ENCODE measurements at places on chromosomes 12 and 14.

GRCh38 chr14:29462321-29462720, 465.3 kb downstream of the PRKD1 start:
- DNase-seq = no peak

DNA sequence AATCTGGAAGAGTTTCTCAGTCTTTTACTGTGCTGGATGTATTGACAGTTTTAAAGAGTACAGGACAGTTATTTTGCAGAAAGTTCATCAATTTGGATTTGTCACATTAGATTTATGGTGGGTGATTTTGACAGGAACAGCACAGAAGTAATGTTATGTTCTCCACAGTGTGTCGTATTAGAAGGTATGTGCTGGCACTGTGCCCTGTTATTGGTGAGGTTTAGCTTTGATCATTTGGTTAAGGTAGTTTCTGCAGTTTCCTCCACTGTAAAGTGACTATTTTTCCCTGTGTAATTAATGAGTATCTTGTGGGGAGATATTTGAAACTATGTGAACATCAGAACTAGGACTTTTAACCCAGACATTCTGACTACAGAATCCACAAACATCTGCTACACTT, 308.5 kb upstream of the TBX3 start:
- DNase-seq = no peak

DNA sequence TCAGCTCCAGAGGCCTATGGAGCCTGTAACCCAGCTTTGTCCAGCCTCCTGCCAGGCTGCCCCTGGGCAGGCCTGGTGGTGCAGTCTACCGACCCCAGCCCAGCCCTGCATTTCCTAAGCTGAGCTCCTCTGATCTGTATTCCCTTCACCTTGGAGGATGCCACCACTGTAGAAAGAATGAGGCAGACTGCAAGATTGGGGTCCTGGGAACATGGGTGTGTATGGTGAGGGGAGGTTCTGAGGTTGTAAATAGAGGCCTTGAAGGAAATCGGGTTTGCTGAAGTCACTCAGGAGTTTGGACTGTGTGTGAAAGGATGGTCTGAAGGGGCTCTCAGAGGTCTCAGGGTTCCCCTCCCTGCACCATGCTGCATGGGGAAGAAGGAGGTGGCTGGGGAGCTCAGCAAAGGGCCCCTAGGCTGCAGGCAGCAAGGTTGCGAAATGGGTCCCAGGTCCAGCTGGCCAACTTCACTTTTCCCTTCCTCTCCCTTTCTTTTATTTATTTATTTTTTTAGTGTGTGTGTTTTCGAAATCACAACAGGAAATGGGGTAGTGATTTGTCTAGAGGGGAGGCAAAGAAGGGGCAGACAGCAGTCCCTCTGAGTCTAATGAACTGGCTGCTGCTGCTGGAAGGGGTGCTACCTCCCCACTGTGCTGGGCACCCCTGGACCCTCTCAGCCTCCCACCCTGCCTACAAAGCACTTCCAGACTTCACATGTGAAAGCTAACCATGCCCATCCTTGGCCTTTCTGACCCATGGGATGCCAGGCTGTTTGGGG, 1.2 kb upstream of the LRP1-AS start:
- DNase-seq = no peak

DNA sequence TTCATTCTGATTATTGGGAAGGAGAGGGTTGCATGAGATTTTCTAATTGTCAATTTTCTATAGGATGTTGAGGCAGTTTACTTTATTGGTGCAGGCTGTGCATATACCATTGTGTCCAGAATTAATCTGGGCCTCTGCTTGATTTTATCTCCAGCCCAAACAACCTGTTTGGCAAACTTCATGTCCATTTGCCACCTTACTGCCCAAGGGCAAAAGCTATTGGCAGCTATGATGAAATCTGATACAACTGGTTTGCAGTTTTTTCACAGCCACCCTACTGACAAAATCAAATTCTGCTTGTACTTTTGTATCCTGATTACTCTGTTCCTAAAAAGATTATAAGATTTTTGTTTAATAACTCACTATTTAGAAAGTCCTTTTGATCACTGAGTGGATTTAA, 789.2 kb upstream of the FBXO33 start:
- no peak for DNase-seq

DNA sequence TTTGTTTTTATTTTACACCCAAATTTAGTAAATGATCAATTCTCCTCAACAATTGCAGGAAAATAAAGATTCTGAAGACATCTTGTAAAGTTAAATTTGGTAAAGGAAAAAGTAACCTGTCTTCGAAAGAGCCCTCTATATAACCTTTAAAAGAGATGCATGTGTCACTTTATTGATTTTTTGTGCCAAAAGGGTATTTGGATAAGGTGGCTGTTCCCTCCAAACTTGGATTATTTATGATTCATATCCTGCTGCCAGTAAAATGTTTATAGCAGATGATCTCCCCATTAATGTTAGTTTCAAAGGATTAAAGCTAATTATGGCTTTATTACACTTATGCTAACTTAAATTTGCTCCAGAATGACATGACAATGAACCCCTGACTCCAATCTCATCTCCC, 98.8 kb downstream of the DUSP6 start:
- DNase-seq = no peak

GRCh38 chr14:64614166-64614565, 64.4 kb downstream of the PPP1R36 start:
- DNase-seq = no peak

- DNase-seq = no peak
Measured at GRCh38 chr14:58792416-58792815, 154.7 kb downstream of the DACT1 start.

DNA sequence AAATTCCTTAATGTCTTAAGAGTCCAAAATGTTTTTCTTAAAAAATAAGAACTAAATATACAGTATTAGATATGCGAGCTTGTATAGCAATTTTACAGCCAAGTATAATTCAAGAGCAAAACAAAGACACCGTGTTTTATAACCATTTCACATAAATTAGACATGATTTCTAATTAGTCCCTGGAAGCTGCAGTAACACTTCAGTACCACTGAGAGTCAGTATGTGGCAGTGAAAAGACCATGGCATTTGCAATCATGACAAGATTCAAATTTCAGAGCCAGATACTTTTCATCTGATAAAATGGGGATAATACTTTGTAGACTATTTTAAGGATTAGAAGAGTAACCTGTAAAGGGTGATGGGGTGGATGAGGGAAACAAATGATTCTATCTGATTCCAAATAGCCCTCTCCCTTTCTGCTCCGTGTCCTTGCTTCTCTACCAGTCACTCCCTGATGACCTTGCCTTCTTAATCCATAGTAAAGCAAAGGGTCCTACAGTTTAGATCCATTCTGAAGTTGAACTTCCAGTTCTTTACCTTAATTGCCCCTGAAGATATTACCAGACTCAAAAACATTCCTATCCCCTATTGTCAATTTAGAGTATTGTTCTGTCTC, 145.4 kb upstream of the ABCD2 start:
- DNase-seq = no peak

DNA sequence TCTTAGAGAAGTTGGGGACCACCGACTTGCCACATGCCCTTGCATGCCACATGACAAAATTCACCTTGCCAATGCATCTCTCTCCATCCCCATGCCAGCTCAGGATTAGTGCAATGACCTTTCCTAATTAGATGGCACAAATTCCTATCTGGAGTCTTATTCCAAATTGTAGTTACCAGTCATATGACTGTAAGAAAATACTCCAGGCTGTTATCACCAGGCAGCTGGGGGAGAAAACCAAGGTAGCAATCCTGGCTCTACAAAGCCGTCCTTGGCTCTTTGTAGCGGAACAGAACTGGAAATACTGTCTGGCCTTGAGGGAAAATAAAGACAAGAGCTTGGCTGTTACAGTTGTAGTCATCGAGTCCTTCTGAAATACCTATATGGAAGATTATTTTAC, 208.5 kb upstream of the DIO2 start:
- DNase-seq = no peak

DNA sequence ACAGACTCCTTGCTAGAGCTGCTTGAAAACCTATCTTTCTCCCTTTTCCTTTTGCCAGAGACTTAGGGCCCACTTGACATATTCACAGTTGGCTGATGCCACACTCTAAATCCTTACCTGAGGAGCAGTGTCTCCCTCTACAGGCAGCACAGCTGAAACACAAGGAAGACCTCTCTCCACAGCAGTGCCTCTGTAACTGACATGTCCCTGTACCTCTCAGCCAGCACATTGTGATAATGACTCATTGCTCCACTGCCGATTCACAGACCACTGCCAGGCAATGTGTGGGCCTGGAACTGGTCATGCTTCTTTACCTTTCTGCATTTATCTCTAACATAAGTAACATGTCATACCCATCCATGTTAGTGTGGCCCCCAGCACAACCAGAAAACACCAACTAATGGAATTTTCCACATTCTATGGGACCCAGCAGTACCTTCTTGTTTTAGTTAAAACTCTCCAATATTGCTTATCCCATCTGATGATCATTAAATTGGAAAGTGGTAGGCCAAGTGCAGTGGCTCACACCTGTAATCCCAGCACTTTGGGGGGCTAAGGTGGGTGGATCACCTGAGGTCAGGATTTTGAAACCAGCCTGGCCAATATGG, 56.5 kb downstream of the GTF2A1 start:
- DNase-seq = no peak

- no peak for DNase-seq
Measured at GRCh38 chr12:14577344-14577743, 9.7 kb upstream of the PLBD1 start.

DNA sequence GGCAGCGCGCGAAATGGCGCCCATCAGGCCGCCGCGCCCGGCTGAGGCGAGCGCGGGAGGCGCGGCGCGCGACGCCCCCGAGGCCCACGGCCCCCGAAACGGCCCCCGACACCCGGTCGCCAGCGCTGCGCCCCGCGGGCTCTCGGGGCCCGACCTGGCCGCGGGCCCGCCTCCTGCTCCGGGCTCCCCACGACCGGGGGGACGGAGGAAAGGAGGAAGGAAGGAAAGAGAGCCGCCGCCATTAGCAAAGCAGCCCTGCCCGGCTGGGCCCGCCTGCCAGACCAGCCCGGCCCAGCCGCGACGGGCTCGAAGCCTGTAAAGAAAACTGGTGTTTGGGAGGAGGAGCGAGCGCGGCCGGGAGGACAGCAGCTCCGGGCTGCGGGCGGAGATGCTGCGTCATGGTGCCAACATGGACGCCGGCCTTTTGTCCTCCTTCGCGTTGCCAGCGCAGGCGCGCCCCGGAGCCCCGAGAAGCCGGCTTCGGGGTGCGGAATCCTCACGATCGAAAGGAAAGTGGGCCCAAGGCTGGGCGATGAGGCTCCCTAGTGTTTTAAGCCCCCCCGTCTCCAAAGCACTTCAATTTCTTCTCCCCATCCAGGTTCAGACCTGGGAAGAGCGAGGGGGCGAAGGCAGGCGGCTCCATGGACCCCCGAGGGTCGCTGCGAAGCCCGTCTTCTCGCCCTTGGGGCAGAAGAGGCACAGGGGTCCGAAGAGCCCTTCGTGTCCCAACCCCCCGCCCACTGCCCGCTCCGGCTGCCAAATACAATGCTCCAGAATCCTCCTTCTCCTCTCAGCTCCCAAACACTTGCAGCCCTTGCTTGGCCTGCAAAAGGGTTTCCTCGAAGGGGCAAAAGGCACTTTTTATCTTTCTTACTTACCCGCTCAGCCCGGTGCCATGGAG, 2.9 kb upstream of the SETD1B start:
- no peak for DNase-seq

DNA sequence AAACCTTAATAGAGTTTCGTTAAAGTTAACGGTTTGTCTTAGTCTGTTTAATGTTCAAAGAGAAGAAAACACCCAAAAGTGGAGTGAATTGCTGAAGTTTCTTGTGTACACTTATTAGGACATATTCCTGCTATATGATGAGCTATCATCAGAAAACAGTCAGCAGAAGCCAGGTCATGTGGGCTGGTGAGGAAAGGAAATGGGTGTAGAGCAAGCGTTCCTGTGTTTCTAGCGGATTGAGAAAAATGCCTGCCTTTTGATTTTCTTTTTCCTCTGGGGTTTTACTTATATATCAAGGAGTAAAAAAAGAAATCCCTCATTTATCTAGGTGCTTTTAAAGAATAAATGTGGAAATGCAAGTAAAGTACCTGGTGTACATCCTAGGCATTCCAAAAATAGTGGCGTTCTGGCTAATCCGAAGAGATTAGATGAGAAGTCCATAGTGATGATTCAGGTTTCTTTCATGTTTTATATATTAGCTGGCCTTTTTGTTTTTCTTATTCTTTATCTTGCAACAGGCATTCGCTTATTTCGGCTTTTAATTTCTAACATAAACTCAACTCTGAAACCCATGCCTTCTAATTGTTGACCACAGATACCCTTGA, 50.7 kb downstream of the FLRT2 start:
- DNase-seq = no peak

GRCh38 chr12:95349291-95349690, 124.7 kb upstream of the METAP2 start:
- DNase-seq = no peak

DNA sequence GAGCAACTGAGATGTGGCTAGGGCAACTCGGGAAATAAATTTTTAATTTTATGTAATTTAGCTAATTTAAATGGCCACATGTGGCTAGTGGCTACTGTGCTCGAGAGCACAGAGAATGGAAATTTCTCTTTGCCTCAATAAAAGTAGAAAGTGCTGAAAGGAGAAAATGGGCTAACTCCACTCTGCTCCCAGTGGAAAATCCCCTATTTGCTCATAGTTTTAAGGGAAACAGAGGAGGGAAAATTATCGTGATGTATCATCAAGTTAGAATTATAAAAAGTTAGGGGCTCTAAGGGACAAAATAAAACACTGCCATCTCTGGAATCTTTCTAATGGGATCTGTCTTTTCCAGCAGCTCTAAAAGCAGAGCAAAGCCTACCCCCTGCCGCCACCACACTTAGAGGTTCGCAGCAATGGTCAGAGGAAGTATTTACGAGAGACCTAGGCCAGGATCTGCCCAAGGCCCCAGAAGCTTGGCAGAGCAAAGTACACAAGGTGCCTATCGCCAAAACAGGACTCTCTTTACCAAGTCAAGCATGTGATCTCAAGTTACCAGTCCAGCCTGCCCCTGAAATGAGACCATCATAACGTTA, 220.7 kb downstream of the PPM1H start:
- no peak for DNase-seq

- no peak for DNase-seq
Measured at GRCh38 chr14:20905676-20906075, 14.5 kb downstream of the RNASE3 start.

- no peak for DNase-seq
Measured at GRCh38 chr12:57611108-57611826, at the start of gene ARHGEF25. TSS of gene ARHGEF25 (plus strand) at chr12:57611435. CDS start at chr12:57611895, 460 bp downstream.

GRCh38 chr12:62722971-62723680, 211.8 kb downstream of the PPM1H start:
- DNase-seq = no peak

DNA sequence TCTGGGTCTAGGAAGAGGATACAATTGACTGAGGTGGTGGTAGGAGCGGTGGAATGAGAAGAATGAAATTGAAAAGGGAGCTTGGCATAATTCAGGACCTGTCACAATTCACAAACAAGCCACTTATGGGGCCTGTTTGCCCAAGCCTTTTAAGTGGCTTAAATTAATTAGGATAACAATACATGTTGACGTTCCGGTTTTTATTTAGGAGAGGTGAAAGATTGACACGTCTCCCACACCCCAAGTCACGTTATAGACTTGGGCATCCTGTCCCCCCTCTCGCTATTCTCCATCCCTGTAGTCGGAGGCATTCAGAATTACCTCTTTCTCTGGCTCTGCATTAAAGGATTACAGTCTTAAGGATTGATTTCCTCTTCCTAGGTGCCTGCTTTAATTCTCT, 954 bp upstream of the CALCOCO1 start:
- no peak for DNase-seq

Data from stimulated activated CD8-positive, alpha-beta memory T cell treated with anti-CD3 and anti-CD28 coated beads, Interleukin-2, amount 100 ng/mL, for 1 hour (primary cell).